ENCODE measurements at places on chromosomes 11 and 22.

GRCh38 chr22:36343070-36343719, 44.6 kb downstream of the MYH9 start:
- no peak for DNase-seq

GRCh38 chr22:20741634-20742581, 32.0 kb upstream of the SERPIND1 start:
- DNase-seq, result no peak

GRCh38 chr22:47376901-47377505, 614.6 kb downstream of the TBC1D22A start:
- no peak for DNase-seq

DNA sequence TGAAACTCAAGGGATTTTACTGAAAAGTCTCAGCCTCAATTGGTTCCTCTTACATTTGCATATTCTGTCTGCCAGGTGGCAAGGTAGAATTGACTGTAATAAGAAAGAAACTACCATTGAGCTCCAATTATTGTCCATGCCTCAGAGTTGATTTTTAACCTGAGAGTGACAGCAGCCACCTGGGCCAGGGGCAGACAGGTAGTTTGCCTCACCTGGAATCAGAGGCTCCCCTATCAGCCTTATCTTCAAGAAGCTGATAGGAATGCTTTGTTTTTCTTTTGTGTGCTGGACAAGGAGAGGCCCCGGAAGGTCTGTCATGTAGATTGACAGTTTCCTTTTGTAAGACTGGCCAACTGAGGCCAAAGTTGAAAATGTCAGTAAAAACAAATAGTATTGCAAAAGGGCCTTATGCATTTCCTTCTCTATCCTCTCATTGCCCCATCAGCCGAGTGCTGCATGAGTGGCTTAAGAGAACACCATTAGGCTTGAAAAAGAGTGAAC, 34.1 kb downstream of the CD44 start:
- no peak for DNase-seq

- no peak for DNase-seq
Measured at GRCh38 chr11:64876835-64877341, 1.5 kb downstream of the EHD1 start.

DNA sequence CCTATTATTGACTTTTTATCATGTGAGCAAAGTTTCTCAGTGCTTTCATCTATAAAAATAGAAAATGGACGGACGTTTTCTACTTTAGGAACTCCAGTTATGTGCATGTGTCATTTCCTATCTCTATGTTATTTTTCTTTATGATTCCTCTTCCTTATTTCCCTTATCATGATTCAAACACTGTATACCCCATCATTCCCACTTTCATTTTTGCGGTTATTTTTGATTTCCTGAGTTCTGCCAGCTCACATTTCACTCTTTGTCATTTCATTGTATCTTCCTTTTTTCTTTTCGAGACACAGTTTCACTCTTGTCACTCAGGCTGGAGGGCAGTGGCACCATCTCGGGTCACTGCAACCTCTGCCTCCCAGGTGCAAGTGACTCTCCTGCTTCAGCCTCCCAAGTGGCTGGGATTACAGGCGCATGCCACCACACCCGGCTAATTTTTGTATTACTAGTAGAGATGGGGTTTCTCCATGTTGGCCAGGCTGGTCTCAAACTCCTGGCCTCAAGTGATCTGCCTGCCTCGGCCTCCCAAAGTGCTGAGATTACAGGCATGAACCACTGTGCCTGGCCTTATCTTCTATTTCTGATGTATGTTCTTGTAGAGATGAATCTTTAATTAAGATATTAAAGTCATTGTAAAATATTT, 21.5 kb downstream of the C11orf58 start:
- no peak for DNase-seq

DNA sequence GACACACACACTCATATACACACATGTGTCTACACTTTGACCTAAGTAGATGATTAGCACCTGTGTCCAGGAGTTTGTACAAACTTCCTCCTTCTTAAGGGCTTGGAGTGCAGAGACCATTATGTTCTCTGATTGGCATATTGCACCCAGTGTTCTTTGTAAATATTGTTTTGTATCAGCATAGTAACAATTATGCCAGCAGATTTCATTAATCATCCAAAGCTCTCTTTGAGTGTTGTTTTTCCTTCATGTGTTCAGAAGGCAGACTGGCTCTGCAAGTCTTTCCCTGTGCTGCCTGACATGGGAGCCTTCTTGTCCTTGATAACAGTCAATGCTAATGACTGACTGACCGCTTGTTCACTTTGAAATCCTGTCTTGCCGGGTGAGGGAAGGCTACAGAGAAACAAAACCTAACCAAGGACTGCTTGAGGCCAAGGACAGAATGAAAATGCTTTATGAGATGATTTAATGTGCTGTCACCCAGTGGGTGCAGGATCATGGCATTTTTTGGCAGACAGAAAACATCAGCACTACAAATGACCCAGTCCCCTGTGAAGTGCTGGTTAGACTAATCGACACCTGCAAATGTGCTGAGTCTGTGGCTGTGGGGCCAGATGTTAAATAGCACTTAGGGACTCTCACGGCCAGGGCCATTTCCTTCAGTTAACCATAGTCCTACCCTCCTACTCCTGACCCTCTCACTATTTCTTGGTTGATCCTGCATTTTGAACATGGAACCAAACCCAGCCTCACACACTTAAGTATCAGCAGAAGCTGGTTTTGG, 6.6 kb upstream of the BARX2 start:
- DNase-seq, result no peak

DNA sequence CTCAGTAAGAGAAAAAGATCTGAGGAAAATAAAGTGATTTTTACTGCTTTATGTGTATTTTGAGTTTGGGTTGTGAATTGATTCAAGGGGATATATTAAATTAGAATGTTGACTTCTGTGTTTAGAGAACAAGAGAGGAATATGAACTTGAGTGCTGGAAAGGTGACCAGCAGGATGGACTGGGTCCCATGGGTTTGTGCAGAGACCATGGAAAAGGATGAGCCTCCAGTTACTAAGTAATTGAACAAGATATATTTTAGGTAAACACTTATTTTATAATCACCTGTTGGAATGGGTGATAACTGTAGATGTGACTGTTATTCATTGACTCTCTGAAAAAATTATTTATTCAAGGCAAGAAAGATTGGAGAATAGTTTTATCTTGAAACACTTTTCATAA, 82.0 kb upstream of the TOP3B start:
- DNase-seq, result no peak

DNA sequence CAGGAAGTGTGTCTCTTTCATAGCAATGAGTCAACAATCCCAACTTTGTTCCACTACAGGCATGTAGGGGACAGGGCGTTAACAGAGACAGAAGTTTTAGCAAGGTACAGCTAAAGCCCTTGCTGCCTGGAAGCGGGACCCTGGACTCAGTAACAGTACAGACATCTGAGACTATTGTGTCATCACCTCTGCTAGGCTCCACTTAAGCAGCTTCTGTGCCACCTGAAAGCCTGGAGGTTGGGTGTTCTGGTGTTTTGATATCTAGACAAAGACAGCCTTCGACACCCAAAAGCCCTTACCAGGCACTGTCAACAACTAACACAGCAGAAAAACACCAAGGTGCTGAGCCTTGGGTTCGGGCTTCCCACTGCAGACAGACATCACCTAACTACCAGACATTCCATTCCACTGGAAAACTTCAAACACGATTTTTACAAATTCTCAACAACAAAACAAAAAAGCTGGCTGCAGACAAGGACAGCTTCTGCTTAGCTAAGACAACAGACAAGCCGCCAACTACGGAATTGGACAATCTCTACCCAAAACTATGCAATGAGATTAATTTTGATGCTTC, 20.6 kb upstream of the CHST1 start:
- DNase-seq, result no peak

DNA sequence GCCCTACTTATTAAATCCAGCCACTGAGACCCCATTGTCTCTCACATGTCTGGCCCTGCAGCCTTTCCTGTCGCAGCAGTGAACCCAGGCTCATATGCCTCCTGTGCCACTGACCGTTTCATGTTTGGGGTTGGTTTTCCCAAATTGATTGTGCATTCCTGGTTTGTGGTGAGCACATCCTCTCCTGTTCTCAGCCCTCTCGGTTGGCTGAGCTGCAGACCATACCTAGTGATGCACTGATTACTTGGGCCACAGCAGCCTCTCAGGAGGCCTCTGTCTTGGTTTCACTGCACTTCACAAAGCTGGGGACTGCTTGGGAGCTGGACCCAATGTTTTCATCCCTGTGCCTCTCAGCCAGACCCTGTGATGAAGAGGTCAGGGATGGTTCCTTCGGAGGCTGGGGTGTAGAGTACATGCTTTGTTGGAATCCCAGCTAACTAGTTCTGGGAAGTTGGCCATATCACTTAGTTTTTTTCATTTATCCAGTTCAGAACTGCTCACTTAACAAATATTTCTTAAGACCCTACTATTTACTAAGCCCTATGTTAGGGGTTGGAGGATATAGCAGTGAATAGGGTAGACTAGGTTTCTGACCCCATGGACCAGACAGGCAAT, 30.9 kb downstream of the PARVA start:
- no peak for DNase-seq

DNA sequence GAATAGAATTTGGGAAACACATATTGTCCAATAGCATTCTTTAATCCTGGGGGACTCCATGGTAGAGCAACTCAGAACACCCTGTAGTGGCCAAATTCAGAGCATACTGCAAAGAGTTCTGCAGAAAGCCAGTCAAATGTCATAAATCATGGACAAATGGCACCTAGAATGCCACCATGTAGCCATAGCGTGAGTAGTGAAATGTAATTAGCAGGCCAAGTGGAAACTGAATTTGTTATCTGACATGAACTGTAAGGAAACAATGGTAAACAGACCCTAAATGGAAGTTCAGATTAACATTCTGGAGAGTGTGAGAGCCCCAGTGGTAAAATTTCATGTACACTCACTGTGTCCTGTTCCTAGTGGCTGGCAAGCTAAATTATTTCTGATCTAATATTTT, 7.0 kb upstream of the PRSS23 start:
- DNase-seq, result no peak

DNA sequence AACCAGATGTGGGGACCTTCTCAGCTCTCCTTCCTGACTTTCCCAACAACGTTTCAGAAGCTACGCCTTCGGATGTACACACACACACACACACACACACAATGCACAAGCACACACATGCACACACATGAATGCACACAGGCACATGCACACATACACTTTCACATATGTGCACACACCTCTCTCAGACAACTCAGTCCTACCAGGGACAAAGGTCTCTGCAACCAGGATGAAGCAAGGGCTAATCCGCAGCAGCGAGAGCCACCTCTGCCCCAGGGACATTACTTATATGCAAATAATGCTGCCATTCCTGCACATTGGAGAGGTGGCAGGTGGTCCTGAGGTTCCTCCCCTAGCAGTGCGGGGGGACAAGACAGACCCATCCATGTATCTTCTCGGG, 27.4 kb upstream of the LINC01488 start:
- DNase-seq, result no peak

DNA sequence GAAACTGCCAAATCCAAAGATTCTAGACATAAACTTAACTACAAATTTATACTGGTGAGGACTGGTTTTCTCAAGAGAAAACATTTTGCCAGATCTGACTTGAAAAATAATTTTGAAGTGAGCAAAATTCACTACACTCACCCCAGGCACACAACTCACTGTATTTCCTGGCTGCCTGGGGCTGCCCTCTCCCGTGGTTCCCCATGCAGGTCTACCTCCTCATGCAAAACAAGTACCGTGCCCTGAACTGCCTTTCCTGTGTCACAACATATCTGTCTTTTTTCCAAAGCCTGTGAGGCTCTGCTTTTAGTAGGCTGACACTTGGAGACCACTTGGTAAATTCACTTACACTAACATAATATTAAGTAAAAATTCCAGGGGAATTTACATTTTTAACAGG, 76.4 kb downstream of the LIF start:
- DNase-seq, result no peak

DNA sequence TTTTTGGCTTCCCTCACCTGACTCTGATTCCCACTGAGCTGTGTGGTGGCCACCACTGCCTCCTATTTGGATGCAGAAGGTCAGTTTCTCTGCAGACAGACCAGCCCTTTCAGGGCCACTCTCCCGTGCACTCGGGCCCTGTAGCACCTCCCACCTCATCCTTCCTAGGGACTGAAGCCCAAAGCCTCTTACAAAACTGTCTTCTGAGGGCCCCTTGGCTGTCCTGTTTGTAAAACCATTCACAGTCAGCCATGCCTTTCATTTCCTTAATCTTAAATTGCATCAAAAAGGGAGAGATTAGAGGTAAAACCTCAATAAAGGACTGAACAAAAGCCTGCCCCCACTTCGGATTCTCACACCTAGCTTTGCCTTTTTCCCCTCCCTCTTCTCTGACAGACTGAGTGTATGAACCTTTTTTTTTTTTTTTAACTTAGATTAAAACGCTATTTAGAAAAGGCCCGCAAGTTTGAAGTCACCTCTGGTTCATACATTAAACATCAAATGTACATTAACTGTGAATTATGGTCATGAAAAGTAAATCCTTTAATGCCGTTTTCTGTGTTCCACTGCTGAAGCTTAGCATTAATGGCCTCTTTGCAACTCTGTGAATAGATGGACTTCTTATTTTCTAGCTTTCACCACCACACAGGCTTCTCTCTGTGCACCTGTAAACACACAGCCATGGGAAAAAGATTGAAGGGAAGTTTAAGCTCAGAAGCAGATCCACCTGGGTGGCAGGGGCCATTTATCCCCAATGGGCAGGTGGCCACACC, 247.2 kb upstream of the CADM1 start:
- DNase-seq, result no peak

GRCh38 chr11:115591380-115591779, 87.2 kb upstream of the CADM1 start:
- no peak for DNase-seq

GRCh38 chr22:46650078-46650810, 30.1 kb downstream of the GRAMD4 start:
- DNase-seq, result no peak

DNA sequence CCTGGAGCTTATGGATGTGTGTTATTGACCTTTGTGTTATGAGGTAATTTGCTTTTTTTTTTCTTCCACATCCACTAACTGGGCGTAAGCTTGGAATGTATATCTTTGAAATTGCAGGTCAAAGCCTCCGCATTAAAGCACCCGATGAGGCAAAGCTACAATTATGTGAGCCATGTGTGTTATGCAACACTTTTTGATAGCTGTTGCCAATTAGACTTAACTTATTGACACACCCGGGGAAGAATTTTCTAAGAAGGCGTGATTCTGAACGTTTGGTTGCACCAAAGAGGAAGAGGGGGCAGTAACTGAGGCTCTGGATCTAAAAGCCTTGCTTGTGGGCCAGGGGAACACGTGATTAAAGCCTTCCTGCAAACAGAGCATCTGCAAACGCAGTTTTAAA, 610 bp upstream of the TEX12 start:
- no peak for DNase-seq

DNA sequence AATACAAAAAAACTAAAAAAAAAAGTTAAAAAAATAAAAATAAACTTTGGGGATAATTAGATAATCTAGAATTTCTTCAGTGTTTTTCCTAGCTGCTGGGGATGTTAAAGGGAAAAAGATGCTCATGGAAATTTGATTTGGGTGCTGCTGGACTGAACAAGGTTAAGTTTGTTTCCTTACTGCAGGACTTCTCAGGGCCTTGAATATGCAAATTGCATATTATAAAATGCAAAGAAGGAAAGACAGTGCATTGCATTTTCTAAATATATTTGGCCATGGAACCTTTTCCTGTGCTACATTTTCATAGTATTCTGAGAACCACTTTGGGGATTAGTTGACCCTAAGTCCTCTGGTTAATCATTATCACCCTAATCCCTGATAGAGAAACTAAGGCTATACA, 79.6 kb downstream of the ABTB2 start:
- DNase-seq, result no peak

- no peak for DNase-seq
Measured at GRCh38 chr11:117834838-117835443, 10.4 kb upstream of the FXYD2 start.
